ENCODE measurements at places on chromosomes 16 and 17. TPM values are rescaled to one million over a fixed set of nuclear protein-coding genes. Genes with fewer than 3 reads are reported as not detected.

The SLFN13 gene
- total RNA-seq = 4.7 TPM

The CD300H gene
- not detected for total RNA-seq

The CDH5 gene
- total RNA-seq = 0.28 TPM

The KRT38 gene
- total RNA-seq = not detected

The KRTAP9-8 gene
- not detected for total RNA-seq

The MYH1 gene
- not detected for total RNA-seq

The SERPINF2 gene
- total RNA-seq = 1.6 TPM

The KRTAP4-3 gene
- not detected for total RNA-seq

The ADAP2 gene
- 3.7 TPM for total RNA-seq

The GDE1 gene
- total RNA-seq = 85.6 TPM

The CSH1 gene
- not detected for total RNA-seq

The CCL3 gene
- total RNA-seq = not detected

The NOD2 gene
- total RNA-seq = not detected

The NATD1 gene
- total RNA-seq = 3.3 TPM

The TBX21 gene
- total RNA-seq = 0.03 TPM

The CLDN7 gene
- total RNA-seq = 0.65 TPM

The PYDC1 gene
- not detected for total RNA-seq

The KRT27 gene
- total RNA-seq = not detected

The USP43 gene
- total RNA-seq = 5.1 TPM

The SHCBP1 gene
- 36.9 TPM for total RNA-seq

The AATK gene
- 0.42 TPM for total RNA-seq

The SLC5A11 gene
- total RNA-seq = 0.69 TPM

The KRT28 gene
- total RNA-seq = not detected

The CD7 gene
- 0.08 TPM for total RNA-seq

The GCGR gene
- 0.26 TPM for total RNA-seq

The P2RX1 gene
- total RNA-seq = 0.03 TPM

The CCL1 gene
- not detected for total RNA-seq

The KDM6B gene
- 22.0 TPM for total RNA-seq

The CLUH gene
- total RNA-seq = 100 TPM

The ZFHX3 gene
- 6.9 TPM for total RNA-seq

The COG7 gene
- total RNA-seq = 18.6 TPM

The EVPL gene
- total RNA-seq = 14.9 TPM

The SMARCD2 gene
- 50.3 TPM for total RNA-seq

The PROCA1 gene
- 1.4 TPM for total RNA-seq
